ENCODE measurements at places on chromosomes 4 and X.

DNA sequence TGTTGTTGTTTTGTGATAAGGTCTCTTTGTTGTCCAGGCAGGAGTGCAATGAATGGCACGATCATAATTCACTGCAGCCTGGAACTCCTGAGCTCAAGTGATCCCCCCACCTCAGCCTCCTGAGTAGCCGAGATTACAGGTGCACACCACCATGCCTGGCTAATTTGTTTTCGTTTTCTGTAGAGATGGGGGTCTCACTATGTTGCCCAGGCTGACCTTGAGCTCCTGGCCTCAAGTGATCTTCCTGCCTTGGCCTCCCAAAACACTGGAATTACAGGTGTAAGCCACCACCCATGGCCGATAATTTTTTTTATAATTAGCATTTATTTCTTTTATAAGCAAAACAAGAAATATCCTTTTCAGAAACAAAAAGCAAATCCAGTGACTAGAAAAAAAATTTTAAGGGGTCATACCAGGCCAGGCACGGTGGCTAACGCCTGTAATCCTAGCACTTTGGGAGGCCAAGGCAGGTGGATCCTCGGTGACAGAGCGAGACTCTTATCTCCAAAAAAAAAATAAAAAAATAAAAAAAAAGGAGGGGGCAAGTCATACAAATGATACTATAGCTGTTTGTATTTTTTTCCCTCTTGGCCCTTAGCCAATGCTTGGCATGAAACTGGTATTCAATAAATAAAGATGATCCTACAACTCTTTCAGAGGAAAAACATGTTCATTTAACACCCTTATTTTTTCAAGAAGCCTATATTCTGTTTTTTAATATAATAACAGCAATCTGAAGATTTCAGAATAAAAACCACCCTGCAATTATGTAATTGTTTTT lies 3.4 kb downstream of the PLAC8 start:
- DNase-seq: no peak

GRCh38 chr4:8185295-8185694 lies 13.8 kb upstream of the SH3TC1 start:
- DNase-seq: no peak

DNA sequence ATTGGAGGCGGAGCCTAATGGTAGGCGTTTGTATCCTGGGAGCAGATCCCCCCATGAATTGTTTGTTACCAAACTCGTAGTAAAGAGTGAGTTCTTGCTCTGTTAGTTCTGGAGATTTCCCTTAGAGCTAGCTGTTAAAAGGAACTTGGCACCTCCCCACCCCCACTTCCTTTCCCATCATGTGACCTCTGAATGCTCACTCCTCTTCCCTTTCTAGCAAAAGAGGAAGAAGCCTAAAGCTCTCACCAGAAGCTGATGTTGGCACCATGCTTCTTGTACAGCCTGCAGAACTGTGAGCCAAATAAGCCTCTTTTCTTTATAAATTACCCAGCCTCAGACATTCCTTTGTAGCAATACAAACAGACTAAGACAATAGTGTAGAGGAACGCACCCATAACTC lies 13.8 kb upstream of the ATOH1 start:
- no peak for DNase-seq

DNA sequence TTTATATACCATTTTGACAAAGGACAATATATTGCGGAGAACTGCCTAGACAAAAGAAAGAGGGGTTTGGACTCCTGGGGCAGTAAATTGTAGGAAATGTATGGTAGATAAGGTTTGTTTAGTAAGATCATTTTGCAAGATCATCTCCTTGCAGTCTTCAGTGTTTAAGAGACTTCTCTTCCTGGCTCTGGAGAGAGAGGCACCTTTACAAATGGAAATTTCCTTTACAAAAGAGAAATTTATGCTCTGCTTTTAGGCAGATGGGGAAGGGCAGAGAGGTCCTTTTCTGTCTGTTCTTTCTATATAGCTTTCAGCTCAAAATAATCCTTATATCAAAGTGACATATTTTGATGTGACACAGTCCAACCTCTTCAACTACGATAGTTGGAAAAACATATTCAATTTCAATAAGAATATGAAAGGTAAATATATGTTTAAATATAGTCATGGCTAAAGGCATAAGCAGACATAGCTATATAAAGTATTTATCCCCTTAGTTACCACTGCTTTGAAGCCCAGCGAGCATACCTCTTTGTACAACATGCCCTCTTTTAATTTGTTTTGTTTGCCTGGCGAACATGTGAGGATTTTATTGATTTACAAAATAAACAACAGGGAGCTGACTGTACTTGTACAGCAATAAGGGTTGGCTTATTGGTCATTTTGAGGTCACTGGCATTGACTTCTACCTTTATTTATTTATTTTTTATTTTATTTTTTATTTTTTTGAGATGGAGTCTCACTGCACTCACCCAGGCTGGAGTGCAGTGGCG lies 65.2 kb downstream of the TRIM2 start:
- no peak for DNase-seq

DNA sequence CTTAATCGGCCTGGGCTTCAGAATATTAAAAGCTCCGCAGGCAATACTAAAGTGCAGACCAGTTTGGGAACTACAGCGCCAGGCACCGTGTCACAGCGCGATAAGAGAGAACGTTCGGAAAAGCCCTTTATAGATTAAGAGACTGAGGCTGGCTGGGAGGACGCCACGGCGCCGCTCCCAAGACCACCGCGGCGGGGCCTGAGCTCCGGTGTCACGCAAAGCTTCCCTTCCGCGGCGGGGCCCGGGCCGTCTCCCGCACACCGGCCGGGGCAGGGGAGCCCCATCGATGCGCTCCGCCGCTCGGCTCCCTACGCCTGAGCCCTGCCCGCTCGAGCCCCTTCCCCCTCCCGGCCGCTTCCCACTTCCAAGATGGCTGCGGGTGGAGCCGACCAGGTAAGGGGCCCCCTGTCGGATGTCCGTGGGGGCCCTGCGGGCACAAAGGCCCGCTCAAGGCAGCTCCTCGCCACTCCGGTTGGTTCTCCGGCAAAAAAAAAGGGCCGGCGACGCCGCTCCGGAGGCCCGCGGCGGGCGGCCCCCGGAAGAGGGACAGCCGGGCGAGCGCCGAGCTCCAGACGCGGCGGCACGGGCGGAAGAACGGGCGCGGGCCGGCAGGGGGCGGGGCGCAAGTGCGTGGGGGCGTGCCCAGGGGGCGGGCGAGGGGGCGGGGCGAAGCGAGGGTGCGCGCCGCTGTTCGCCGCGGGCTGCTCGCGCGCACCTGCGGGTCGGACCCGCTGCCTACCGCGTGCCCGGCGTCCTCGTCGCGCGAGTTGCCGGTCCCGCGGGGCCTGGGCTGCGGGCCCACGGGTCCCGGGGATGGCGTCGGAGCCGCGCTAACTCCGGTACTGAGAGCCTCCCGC lies at the start of gene TBC1D14:
TBC1D14 (plus strand) TSS at position 714 of the 857 bp plus-strand sequence. CDS start 13,564 bp downstream, outside the sequence.
- peak; percentile 93 for DNase-seq

DNA sequence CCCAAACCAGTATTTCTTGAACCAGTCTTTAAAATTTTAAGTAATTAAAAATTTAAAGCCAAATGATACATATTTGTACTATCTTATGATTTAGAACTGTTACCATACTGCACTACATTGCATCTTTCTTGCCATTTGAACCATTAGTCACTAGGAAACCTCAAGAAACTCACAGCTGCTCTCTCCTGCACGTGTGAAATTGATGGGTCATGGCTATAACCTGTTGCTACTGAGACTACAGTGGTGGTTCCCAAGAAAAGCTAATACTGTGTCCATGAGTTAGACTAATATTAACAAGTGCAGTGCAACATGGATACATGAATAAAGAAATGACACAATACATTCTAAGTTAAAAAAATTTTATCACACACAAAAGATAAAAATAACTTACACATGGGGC lies 88.4 kb downstream of the PDE5A start:
- DNase-seq: no peak

DNA sequence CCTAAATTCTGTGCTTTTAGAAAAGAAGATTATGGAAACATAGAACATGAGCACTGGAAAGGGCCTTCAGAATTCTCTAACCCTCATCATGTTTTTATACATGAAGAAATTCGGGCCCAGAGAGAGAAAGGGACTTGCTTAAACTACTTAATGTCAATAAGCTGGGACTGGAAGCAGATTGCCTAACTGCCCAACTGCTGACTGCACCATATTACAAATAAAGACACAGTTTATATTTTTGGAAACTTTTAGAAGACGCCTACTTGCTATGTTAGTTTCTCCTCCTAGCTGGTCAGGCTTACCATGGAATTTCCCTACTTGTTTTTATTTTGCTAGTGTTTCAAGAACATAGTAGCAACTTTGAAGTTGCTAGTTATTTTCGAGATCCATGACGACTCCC lies 47.1 kb downstream of the SLC9A6 start:
- no peak for DNase-seq

DNA sequence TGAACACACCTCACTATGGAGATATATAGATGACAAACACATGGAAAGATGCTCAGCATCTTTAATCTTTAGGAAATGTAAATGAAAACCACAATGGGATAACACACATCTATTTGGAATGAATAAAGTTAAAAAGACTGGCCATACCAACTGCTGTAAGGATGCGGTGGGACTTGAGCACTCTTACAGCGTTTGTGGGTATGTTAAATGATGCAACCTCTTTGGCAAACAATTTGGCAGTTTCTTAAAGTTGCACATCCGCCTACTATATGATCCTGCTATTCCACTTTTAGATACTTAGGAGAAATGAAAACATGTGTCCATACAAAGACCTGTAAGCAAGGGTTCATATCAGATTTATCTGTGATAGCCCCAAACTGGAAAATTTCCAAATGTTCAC lies 50.7 kb downstream of the MRPL1 start:
- DNase-seq: no peak

DNA sequence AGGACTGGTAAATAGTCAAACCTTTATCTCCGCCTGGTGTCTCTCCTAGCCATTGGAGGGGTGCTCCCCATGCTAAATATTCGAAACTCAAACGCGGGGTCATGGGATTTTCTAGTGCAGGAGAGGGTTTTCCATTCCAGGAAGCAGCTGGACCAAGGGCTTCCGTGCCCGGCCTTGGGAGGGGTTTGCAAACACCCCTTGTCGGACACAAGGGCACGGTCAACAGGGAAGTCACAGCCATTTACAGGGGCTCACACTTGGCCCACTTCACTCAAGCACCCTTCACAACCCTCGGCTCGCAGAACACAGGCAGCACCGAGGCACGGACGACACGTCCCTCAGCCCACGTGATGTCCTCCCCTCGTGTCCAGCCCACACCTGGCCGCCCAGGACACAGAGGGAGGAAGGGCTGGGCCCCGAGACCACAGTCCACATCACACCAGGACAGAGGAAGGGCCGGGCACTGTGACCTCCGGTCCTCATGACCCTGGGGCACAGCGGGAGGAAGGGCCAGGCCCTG lies 10.3 kb upstream of the PLCXD1 start:
- DNase-seq: no peak

DNA sequence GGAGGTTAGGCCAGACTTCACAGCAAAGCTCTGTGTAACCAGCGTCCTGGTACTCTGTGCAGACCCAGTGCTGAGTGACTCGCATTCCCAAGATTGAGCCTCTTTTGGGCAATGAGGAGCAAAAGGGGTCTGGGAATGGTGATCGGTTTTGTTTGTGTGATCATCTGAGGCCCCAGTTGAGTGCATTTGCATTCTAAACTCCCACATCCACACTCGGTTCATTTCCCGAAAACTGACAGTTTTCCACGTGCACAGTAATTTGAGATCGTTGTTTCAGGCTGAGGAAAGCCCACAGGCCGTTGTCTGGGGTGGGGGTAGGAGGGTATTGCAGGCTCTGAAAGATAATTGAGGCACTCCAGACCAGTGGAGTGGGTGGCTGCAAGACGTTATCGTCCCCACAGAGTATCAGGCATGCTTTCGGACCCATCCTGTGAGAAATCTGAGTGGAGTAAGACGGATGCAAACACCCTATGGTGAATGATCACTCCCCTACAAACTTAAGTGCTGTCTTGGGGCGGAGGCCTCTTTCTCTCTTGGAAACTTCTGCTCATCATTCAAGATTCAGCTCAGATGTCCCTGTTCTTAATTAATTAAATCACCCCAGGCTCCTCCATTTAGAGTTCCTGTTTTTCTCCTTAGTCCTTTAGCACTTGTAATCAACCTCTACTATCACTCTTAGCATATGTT lies 96.1 kb downstream of the AFF1 start:
- no peak for DNase-seq

GRCh38 chr4:32145987-32146386 lies 1425.8 kb downstream of the PCDH7 start:
- DNase-seq: no peak

DNA sequence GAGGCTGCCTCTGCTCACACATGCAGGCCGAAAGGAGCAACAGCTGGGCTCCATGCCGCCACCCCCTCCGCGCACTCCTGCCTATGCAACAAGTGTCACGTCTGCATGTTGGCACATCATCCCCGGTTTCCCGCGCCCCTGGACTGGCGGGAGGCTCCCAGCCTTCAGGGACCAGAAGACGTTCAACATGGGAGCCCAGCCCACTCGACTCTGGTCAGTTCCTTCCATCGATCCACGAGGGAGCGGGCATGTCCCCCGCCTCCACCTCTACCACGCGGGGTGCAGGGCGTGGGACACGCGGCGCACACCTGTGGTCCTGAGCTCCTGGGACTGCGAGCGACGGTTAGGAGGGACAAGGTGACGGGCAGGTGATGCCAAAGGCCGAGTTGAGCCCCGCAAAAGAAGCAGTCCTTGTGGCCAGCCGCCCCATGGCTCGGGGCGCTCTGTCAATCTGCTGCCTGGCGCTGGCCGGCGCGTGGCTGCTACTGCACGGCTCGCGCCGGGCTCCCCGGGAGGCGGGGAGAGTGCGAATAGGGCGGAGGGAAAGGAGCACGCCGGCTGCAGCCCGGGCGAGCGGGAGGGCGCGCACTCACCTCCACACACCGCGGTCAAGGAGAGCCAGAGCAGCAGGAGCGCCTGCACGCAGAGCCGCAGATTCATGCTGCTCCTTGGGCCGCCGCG lies 645 bp downstream of the APLN start:
- no peak for DNase-seq

DNA sequence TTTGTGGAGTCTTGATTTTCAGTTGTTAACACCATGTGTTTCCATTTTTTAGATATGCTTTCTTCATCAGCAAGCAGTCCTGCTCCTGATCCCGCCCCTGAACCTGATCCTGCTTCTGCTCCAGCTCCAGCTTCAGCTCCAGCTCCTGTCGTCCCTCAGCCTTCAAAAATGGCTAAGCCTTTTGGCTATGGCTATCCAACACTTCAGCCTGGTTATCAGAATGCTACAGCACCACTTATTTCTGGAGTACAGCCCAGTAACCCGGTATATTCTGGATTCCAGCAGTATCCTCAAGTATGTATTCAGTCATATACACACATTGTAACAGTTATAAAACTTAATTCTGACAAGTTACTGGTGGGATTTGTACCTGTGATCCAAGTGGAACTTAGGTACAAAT lies 60.9 kb downstream of the SEC24B start:
- no peak for DNase-seq

GRCh38 chr4:157121401-157121800 lies 45.5 kb downstream of the GLRB start:
- no peak for DNase-seq

GRCh38 chrX:51336584-51336983 lies 4.0 kb downstream of the NUDT10 start:
- peak; percentile 34 for DNase-seq

Measured in umbilical cord (tissue), 2 donors.